Left renal pelvis (tissue), 4 donors: ENCODE measurements at places on chromosomes 2 and 18. TPM values are rescaled to one million over a fixed set of nuclear protein-coding genes. Genes with fewer than 3 reads are reported as not detected.

The DAPL1 gene
- 28.4 TPM for polyA plus RNA-seq

The BCL2 gene
- polyA plus RNA-seq, result 27.4 TPM

The POMC gene
- 2.7 TPM for polyA plus RNA-seq

The STAT4 gene
- polyA plus RNA-seq, result 9.0 TPM

The NRP2 gene
- polyA plus RNA-seq, result 70.1 TPM

The GRP gene
- polyA plus RNA-seq, result 2.8 TPM

The CASP10 gene
- polyA plus RNA-seq, result 8.0 TPM

The GCG gene
- not detected for polyA plus RNA-seq

The DLGAP1 gene
- polyA plus RNA-seq, result 6.8 TPM

The INHA gene
- 1.5 TPM for polyA plus RNA-seq

The CTNNA2 gene
- 3.4 TPM for polyA plus RNA-seq
